T-cell (primary cell): ENCODE measurements at places on chromosomes 5 and 9. TPM values are rescaled to one million over a fixed set of nuclear protein-coding genes. Genes with fewer than 3 reads are reported as not detected.

Gene NKD2
- total RNA-seq, result 0.23 TPM

Gene DIRAS2
- total RNA-seq, result not detected

Gene PIP5KL1
- total RNA-seq, result 2.6 TPM

DNA sequence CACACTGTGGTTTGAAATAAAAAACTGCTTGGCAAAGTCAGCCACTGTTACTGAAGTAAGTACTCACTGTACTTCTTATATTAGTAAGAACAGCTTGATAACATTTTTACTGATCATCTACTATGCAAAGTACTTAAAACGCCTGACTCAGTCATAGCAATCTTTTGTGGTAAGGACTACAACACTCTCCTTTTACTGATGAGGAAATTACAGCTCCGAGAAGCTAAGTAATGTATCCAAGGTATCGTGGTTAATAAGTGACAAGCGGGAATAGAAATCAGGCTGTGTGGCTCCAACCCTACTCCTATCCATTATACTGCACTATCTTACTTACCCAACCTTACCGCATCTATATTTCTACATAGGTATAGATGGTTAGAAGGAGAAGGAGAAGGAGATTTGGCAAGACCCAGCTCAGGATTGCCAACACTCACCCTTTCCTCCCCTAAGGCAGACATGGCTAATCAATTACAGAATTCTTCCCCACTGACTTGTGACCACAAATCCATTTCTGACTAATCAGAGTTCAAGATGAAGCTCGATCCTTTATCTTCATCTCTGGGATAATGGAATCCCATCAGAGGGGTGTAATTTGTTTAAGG, 281.4 kb downstream of the SPOCK1 start:
- no peak for DNase-seq
- H3K27ac ChIP-seq, result no peak overlapping the region
- no peaks in the 10 kb centered on the region for H3K4me1 ChIP-seq
- H3K4me3 ChIP-seq, result no peak overlapping the region
- H3K27me3 ChIP-seq, result peaks cover 5% of the 10 kb centered on the region

GRCh38 chr9:38196714-38197113, 127.7 kb upstream of the SHB start:
- H3K36me3 ChIP-seq, result no peaks in the 10 kb centered on the region
- H3K4me1 ChIP-seq, result no peaks in the 10 kb centered on the region
- no peak for DNase-seq
- no peak overlapping the region for H3K4me3 ChIP-seq

DNA sequence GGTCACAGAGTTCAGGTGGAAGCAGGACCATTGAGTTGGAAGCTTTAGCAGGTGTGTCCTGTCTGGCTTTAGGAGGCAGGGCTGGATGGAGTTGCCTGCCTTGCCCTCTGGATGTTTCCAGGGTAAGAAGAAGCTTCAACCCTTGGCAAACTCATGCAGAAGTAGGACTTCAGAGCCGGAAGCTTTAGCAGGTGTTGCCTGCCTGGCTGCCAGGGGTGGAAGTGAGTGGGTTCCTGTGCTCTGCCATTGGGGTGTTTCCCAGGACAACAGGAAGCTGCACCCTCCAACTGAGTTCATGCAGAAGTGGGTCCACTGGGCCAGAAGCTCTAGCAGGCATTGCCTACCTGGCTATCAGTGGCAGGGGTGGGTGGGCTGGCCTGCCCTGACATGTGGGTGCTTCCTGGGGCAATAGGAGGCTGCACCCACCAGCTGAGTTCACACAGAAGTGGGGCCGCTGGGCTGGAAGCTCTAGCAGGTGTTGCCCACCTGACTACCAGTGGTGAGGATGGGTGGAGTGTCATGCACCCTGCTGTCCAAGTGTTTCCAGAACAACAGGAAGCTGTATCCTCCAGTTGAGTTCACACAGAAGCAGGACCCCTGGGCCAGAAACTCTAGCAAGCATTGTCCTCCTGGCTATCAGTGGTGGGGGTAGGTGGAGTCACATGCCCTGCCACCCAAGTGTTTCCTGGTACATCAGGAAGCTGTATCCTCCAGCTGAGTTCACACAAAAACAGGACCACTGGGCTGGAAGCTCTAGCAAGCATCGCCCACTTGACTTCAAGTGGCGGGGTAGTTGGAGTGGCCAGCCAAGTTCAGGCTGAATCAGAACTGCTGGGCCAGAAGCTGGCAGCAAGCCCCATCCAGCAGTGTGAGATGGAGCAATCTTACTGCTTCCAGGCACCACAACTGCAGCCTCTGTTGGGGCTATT, 24.6 kb downstream of the LOX start:
- no peak overlapping the region for H3K27ac ChIP-seq
- DNase-seq, result no peak
- H3K27me3 ChIP-seq, result no peaks in the 10 kb centered on the region

GRCh38 chr5:119022017-119022745, 33.8 kb upstream of the DTWD2 start:
- H3K4me1 ChIP-seq, result no peaks in the 10 kb centered on the region
- no peaks in the 10 kb centered on the region for H3K27me3 ChIP-seq
- no peaks in the 10 kb centered on the region for H3K36me3 ChIP-seq
- no peak for DNase-seq

- no peak overlapping the region for H3K27ac ChIP-seq
- H3K4me1 ChIP-seq, result no peaks in the 10 kb centered on the region
- no peak overlapping the region for H3K4me3 ChIP-seq
- peaks cover 6% of the 10 kb centered on the region for H3K27me3 ChIP-seq
- no peak for DNase-seq
- no peaks in the 10 kb centered on the region for H3K36me3 ChIP-seq
Observed at GRCh38 chr5:180069589-180070247, 1.8 kb downstream of the RNF130 start.
